MM.1S (cell line): ENCODE measurements at places on chromosomes 12 and 14.
A peak's percentile ranks its signal among the peaks of the same experiment; 100 is the strongest.

DNA sequence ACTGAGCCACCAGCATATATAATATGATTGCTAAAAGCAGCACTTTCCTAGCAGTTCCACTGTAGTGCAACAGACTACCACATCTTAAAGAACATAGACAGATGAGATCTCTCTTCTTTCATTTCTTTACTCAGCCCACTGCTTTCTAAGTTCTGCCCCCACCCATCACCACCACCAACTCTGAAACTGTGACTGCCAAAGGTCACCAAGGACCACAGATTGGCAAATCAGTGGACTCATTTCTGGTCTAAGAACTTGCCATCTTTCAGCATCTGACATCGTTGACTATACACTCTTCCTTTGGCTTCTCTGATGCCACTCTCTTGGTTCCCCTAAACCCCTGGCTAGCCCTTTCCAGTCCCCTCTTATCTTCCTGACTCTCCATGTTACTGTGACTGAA is 38.4 kb downstream of the IFNG start:
- DNase-seq, result peak; percentile 11

- no peak for DNase-seq
Measured at GRCh38 chr12:89890161-89890560, 181.5 kb upstream of the ATP2B1 start.

- DNase-seq, result no peak
Measured at GRCh38 chr14:41699486-41699885, 92.8 kb downstream of the LRFN5 start.

DNA sequence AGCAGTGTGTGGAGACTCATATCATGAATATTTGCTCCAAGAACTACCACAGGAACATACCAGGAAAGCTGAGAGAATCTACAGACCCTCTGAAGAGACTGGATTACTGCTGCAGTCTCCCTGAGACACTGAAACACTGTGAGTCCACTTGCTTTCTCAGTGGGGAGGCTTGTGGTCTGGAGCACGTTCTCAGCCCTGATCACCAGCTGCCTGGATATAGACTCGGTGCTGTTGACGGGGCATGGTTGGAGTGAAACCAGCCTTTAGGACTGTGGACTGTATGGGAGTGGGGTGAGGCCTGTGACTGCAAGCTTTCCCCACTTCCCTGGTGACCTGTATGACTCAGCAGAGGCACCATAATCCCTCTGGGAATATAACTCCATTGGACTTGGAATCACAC is 525.8 kb upstream of the FBXO33 start:
- DNase-seq, result no peak

DNA sequence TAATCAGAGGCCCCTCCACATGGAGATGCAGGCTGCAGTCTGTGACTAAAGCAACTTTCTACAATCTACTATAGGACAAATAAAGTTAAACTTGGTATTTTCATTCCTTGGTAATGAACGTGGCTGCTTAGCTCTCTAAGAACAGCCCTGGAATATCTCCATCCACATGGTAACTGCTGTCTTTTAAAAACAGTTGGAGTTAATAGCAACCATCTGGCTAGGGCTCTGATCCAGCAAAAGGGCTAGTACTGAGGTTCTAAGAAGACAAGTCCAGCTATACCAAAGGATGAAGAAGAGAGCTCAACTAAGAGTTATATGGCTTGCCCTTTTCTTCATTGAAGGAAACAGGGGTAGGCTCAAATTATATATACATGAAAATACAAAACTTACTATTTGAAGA is 920.1 kb downstream of the FLRT2 start:
- DNase-seq, result no peak
